Lung (tissue), 17 donors: ENCODE measurements at places on chromosomes 4 and X. TPM values are rescaled to one million over a fixed set of nuclear protein-coding genes. Genes with fewer than 3 reads are reported as not detected.

Gene ZFP92
- 3.6 TPM for total RNA-seq

DNA sequence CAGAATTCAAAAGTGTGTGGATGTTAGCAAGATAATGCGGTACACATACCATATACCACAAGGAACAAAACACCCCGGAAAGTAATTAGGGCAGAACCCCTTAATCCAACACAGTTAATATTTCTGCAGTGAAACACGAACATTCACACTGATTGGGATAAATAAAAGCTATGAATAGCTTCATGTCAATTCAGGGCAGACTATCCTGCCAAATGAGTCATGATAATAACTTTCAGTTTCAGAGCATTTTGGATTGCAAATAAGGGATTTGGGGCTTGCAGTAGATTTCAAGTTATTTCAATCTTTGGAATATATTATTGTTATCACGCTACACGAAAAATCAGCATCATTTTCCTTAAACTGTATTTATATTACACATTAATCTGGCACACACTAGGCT lies 24.3 kb downstream of the IRF2 start:
- no peak for DNase-seq
- H3K27me3 ChIP-seq: no peaks in the 10 kb centered on the region
- H3K36me3 ChIP-seq: no peaks in the 10 kb centered on the region
- H3K27ac ChIP-seq: peak overlapping the region; percentile 41
- peaks cover 12% of the 10 kb centered on the region for H3K4me1 ChIP-seq

- H3K27me3 ChIP-seq: no peaks in the 10 kb centered on the region
- DNase-seq: no peak
- no peak overlapping the region for H3K4me3 ChIP-seq
- no peaks in the 10 kb centered on the region for H3K36me3 ChIP-seq
- no peak overlapping the region for H3K27ac ChIP-seq
Measured at GRCh38 chr4:119823891-119824290, 195.3 kb upstream of the PDE5A start.

Gene EFHC2
- 8.3 TPM for total RNA-seq

- H3K27ac ChIP-seq: no peak overlapping the region
- no peak overlapping the region for H3K4me3 ChIP-seq
Measured at GRCh38 chr4:97656044-97656720, 487.1 kb downstream of the STPG2 start.

GRCh38 chrX:125202591-125203248 lies 117.0 kb upstream of the TEX13C start:
- H3K4me1 ChIP-seq: no peaks in the 10 kb centered on the region
- H3K4me3 ChIP-seq: no peak overlapping the region
- H3K36me3 ChIP-seq: no peaks in the 10 kb centered on the region

DNA sequence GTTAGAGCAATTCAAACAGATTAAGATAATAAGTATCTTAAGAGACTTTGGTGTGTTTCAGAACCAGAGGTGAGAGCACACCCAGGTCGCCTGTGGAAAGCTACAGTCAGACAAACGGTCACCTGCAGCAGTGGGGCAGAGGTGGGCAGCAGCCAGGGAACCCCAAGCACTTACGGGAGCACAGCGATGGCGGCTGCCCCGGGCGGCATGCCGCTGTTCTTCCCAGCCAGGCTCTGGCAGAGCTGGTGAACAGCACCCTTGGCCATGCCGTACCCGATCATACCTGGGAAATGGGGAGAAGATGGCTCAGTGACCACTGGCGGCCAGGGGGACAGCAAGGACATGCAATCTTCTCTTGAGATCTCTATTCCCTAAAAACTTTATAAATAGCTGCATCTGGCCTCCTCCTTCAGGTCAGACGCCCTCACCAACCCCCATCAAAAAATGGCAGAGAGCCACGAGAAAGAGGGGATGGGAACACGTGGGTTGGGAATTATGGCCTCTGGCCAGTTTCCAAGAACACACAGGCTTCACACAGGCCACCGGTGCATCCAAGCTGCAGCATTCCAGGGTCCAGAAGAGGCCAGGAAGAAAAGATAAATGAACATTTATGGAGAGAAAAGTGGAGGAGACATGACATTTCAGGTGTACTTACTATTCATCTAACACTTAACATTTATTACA lies 19.7 kb downstream of the QDPR start:
- H3K4me3 ChIP-seq: no peak overlapping the region
- H3K27me3 ChIP-seq: no peaks in the 10 kb centered on the region
- no peak overlapping the region for H3K27ac ChIP-seq
- H3K4me1 ChIP-seq: peaks cover 5% of the 10 kb centered on the region
- DNase-seq: no peak

GRCh38 chr4:185576962-185577950 lies 41.9 kb upstream of the PDLIM3 start:
- H3K36me3 ChIP-seq: no peaks in the 10 kb centered on the region
- H3K27me3 ChIP-seq: no peaks in the 10 kb centered on the region
- DNase-seq: peak; percentile 84
- H3K4me1 ChIP-seq: peaks cover 3% of the 10 kb centered on the region
- H3K4me3 ChIP-seq: no peak overlapping the region
- H3K27ac ChIP-seq: peak overlapping the region; percentile 56

Gene SLC35A2
- total RNA-seq: 40.7 TPM

Gene MED14
- total RNA-seq: 39.7 TPM

GRCh38 chrX:42027367-42028000 lies 104.1 kb upstream of the CASK start:
- H3K4me1 ChIP-seq: no peaks in the 10 kb centered on the region
- peaks cover 3% of the 10 kb centered on the region for H3K27me3 ChIP-seq
- no peak overlapping the region for H3K4me3 ChIP-seq
- H3K27ac ChIP-seq: no peak overlapping the region

Gene VGLL1
- total RNA-seq: 13.8 TPM

GRCh38 chr4:168319486-168320019 lies 1.0 kb upstream of the DDX60 start:
- H3K36me3 ChIP-seq: no peaks in the 10 kb centered on the region
- H3K27me3 ChIP-seq: no peaks in the 10 kb centered on the region
- H3K27ac ChIP-seq: no peak overlapping the region
- no peak overlapping the region for H3K4me3 ChIP-seq
- peaks cover 15% of the 10 kb centered on the region for H3K4me1 ChIP-seq
- DNase-seq: peak; percentile 19

Gene ITGB1BP2
- 3.5 TPM for total RNA-seq

- H3K36me3 ChIP-seq: peaks cover 3% of the 10 kb centered on the region
- DNase-seq: no peak
- H3K4me1 ChIP-seq: no peaks in the 10 kb centered on the region
- no peak overlapping the region for H3K4me3 ChIP-seq
- H3K27me3 ChIP-seq: no peaks in the 10 kb centered on the region
Measured at GRCh38 chr4:3021627-3022026, 52.7 kb downstream of the HTT-AS start.

- no peak overlapping the region for H3K4me3 ChIP-seq
- DNase-seq: peak; percentile 48
- H3K27ac ChIP-seq: no peak overlapping the region
Measured at GRCh38 chr4:80058740-80059139, 14.3 kb downstream of the ANTXR2 start.

- H3K27ac ChIP-seq: no peak overlapping the region
- no peak overlapping the region for H3K4me3 ChIP-seq
Measured at GRCh38 chrX:45309096-45309495, 108.4 kb upstream of the DIPK2B start.

GRCh38 chr4:133129237-133129636 lies 19.9 kb upstream of the PCDH10 start:
- DNase-seq: no peak
- H3K27ac ChIP-seq: no peak overlapping the region
- no peaks in the 10 kb centered on the region for H3K36me3 ChIP-seq
- H3K4me3 ChIP-seq: no peak overlapping the region

- H3K27ac ChIP-seq: no peak overlapping the region
- no peak overlapping the region for H3K4me3 ChIP-seq
- DNase-seq: no peak
- H3K27me3 ChIP-seq: no peaks in the 10 kb centered on the region
- no peaks in the 10 kb centered on the region for H3K4me1 ChIP-seq
Measured at GRCh38 chr4:80017125-80017854, 55.7 kb downstream of the ANTXR2 start.

Gene NHS
- 2.0 TPM for total RNA-seq

GRCh38 chr4:177293208-177294033 lies 16.3 kb upstream of the NEIL3 start:
- no peaks in the 10 kb centered on the region for H3K36me3 ChIP-seq
- H3K4me3 ChIP-seq: no peak overlapping the region
- DNase-seq: no peak
- no peaks in the 10 kb centered on the region for H3K4me1 ChIP-seq
- no peaks in the 10 kb centered on the region for H3K27me3 ChIP-seq

DNA sequence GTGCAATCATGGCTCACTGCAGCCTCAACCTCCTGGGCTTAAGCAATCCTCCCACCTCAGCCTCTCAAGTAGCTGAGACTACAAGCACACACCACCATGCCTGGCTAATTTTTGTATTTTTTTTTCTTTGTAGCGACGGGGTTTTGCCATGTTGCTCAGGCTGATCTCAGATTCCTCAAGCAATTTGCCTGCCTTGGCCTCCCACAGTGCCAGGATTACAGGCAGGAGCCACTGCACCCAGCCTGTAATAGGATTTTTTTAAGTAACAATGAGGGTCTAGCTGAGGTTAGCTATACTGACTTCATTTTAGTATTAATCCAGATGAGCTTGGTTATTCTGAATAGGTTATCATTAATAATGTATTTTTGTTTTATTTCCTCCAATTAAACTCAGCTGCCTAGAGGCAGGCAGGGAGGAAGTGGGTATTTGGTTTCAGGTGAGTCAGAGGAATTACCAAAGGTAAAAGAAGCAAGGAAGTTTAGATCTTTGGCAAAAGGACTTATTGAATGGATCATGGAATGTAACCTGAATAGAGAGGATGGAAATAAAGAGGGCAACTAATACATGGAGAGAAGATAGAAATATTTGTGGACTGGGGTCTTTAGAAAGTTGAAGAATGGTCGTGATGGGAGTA lies 1023.3 kb upstream of the TENM3 start:
- no peaks in the 10 kb centered on the region for H3K36me3 ChIP-seq
- no peak overlapping the region for H3K4me3 ChIP-seq
- DNase-seq: no peak
- H3K27ac ChIP-seq: no peak overlapping the region
- no peaks in the 10 kb centered on the region for H3K4me1 ChIP-seq

- peaks cover 3% of the 10 kb centered on the region for H3K27me3 ChIP-seq
- H3K4me1 ChIP-seq: no peaks in the 10 kb centered on the region
- H3K36me3 ChIP-seq: no peaks in the 10 kb centered on the region
- H3K4me3 ChIP-seq: no peak overlapping the region
Measured at GRCh38 chr4:108917255-108917654, 154.4 kb upstream of the ETNPPL start.

Gene FGF5
- total RNA-seq: not detected
